T-cell (primary cell): ENCODE measurements at places on chromosomes 4 and X. TPM values are rescaled to one million over a fixed set of nuclear protein-coding genes. Genes with fewer than 3 reads are reported as not detected.

GRCh38 chr4:10204401-10205058 is 87.9 kb upstream of the WDR1 start:
- no peak overlapping the region for H3K4me3 ChIP-seq
- H3K36me3 ChIP-seq, result no peaks in the 10 kb centered on the region
- H3K27ac ChIP-seq, result no peak overlapping the region

- H3K36me3 ChIP-seq, result no peaks in the 10 kb centered on the region
- no peak overlapping the region for H3K27ac ChIP-seq
- H3K4me1 ChIP-seq, result no peaks in the 10 kb centered on the region
- no peak overlapping the region for H3K4me3 ChIP-seq
- H3K27me3 ChIP-seq, result no peaks in the 10 kb centered on the region
- DNase-seq, result no peak
These were observed 137.2 kb upstream of the ARHGEF9 start for GRCh38 chrX:63922221-63922620.

DNA sequence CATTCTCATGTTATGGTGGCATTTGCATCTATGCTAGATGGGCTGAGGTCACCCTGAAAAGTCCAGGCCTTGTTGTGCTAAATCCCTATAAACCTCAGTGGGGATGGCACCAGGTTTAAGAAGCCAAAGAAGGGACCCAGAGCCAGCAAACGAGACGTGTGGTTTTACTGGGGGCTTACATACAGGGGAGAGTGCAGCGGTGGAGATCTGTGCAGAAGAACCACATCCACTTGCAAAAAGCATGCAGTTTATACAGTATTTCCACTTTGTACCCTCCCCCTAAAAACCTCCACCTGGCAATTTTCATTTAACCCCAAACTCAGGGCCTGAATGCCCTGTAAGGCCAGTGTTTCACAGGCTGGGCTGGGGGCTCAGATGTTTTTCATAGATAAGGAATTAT is 134.9 kb upstream of the GATB start:
- H3K27me3 ChIP-seq, result peaks cover 11% of the 10 kb centered on the region
- H3K36me3 ChIP-seq, result no peaks in the 10 kb centered on the region
- no peak overlapping the region for H3K27ac ChIP-seq
- H3K4me1 ChIP-seq, result no peaks in the 10 kb centered on the region
- H3K4me3 ChIP-seq, result no peak overlapping the region

DNA sequence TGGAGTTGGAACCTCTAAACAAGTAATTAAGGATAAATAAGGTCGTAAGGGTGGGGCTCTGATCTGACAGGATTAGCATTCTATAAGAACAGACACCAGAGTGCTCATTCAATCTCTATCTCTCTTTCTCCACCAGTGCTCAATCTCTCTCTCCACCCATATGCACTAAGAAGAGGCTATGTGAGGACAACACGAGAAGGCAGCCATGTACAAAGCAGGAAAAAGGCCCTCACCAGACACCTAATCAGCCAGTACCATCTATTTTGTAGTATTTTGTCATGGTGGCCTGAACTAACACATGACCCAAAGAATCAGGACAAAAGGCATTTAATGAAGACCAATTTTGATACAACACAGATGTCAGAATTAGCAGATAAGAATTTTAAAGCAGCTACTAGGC is 16.8 kb downstream of the RFC1 start:
- H3K36me3 ChIP-seq, result peaks cover 4% of the 10 kb centered on the region
- H3K27ac ChIP-seq, result no peak overlapping the region
- DNase-seq, result no peak
- H3K4me3 ChIP-seq, result no peak overlapping the region

The GPR34 gene
- not detected for total RNA-seq

The DLG3 gene
- total RNA-seq, result 14.1 TPM
